ENCODE measurements at places on chromosomes 6 and 20.

- DNase-seq = no peak
Observed at GRCh38 chr20:4855097-4855496, 133.4 kb downstream of the PRND start.

- peak; percentile 71 for DNase-seq
Observed at GRCh38 chr20:3407040-3407770, at the start of gene DNAAF9. TSS of gene DNAAF9 (minus strand) at chr20:3407669. CDS start at chr20:3407557, 112 bp downstream.

GRCh38 chr20:9467995-9468394, 46.4 kb upstream of the LAMP5 start:
- DNase-seq = no peak

DNA sequence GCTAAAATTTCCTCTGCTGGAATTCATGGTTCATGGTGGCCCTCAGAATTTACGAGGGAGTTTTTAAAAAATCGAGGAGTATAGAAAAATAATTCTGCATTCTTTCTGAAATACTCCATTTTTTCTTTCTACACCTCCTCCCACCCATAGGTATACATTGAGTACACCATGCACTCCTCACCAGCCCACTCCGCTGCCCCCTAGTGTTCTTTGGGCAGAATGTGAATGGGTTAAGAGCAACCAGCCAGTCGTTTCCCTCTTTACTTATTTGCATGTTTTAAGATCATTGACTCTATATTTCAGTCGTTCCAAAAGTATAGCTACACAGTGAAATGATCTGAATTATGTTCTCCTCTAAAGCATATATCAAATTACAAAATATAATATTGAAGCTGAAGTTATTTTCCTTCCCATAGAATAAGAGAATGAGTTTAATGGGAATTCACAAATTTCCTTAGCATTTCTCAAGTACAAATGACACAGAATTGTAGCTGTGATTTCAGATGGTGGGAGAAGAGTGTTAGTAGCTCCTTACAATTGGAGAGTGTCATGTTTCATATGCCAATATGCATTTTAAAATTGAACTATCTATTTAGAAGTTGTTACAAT, 977.7 kb upstream of the SLC35B3 start:
- no peak for DNase-seq

DNA sequence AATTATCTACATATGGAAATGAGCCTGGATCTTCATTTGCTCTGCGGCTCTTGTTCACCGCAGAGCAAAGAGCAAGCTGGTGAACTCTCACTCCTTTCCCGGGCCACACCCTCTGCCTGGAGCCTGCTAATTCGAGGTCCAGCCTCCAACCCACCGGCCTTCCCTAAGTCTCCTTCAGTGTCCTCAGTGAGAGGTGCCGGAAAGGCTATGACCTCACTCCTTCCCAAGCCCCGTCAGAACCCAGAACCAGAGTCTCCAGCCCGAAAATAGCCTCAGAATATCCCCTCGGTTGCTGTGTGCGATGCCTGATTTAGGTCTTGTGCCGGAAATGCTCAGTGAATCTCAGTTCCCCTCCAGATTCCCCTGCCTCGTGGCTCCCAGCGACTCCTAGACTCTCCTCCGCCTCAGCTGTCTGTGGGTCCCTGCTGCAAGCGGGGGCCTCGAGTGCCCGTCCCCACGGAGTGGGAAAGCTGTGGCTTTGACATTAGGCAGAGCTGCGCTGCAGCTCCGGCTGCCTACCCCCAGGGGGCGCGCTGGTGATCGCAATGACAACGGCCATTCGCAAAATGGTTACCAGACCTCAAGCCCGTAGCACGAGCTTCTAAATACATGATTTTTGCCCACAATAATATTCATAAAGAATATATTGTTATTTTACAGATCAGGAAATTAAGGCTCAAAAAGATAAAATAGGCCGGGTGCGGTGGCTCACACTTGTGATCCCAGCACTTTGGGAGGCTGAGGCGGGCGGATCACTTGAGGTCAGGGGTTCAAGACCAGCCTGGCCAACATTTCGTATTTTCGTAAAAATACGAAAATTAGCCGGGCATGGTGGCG, 4.1 kb upstream of the BNIP5 start:
- peak; percentile 77 for DNase-seq

DNA sequence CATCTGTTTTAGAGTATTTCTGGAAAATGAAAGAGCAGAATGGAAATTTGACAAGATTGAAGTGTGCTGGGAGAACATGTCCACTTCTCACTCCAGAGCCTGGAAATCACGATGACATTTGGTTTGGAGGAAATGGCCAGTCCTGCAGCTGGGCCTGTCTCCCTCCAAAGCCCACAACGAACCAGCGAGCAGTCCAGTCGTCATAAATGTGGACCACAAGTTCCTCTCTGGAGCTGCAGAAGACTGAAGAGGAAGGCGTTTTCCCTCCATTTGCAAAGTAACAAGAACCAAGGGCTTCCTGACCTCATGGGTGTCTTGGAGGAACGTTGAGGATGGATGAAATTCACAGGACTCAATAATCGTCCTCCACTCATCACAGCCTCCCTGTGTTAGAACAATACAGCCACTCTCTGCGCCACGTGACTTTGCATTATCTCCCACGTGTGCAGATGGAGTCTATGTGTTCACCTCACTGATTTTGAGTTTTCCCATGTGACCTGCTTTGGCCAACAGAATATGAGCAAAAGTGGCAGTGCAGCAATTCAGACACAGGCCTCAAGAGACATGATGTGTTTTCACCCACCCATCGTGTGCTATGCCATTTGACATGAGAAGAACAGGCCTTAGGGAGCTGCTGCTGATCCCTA, 9.1 kb upstream of the SPATS1 start:
- no peak for DNase-seq

GRCh38 chr6:10884245-10884972, 2.4 kb upstream of the SYCP2L start:
- DNase-seq = no peak

DNA sequence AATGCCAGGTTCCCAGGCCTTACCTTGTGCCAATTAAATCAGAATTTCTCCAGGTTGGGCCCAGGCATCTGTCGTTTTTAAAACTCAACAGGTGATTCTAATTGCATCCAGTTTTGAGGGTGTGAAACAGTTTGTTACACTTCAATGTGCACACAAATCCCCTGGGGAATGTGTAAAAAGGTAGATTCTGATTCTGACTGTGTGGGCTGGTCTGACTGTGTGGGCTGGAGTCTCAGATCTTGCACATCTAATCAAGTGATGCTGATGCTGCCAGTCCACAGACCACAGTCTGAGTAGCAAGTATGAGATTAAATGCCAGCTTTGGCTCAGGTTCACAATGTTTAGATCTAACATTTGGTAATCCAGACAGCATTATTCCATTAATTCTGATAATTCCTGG, 12.5 kb upstream of the ETV7 start:
- no peak for DNase-seq

DNA sequence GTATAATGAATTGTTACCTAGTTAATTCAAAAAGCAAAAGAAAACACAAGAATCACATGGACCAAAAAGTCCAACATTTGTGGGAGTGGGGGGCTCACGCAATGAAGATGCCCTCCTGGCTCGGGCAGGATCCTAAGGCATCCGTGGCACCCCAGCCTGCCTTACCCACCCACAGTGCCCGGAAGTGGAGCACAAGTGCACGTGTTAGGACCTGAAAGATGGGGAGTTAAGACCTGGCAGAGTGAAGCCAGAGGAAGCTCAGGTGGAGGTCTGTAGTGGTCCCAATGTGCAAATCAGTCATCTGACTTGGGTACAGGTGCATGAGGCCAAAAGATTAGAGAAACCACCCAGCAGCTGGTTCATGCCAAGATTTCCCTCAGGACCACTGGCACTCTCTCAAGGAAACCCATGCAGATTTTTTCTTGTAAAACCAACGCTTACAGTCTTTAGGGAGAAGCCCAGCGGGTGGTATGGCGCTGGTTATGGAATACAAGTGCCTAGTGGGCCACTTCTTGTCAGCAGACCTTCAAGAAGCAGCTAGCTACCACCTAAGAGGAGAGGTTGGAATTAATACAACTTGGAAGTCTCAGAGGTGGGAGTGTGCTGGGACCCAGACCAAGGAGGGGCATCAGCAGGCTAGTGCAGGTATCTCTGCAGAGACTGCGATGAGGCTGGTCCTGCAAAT, 42.1 kb downstream of the BFSP1 start:
- DNase-seq = no peak

GRCh38 chr20:20009784-20010253, 7.3 kb upstream of the NAA20 start:
- no peak for DNase-seq

DNA sequence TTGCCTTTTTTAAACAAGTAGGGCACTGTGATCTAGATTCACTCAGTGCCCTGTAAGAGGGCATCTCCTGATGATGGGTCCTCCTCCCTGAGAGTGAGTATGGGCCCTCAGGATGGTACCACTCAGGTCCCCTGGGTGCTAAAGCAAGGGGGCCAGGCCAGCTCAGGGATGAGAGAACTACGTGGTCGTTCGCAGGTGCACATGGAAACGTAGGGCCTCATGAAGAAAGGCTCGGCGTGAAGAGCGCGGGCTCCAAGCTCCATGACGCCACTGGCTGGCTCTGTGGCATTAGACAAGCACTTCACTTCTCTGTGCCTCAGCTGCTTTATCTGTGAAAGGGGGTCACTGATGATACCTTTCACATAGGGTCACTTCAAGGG, 50.7 kb downstream of the SYNJ2 start:
- peak; percentile 14 for DNase-seq

- no peak for DNase-seq
Observed at GRCh38 chr6:73418081-73418741, 23.6 kb downstream of the DDX43 start.

DNA sequence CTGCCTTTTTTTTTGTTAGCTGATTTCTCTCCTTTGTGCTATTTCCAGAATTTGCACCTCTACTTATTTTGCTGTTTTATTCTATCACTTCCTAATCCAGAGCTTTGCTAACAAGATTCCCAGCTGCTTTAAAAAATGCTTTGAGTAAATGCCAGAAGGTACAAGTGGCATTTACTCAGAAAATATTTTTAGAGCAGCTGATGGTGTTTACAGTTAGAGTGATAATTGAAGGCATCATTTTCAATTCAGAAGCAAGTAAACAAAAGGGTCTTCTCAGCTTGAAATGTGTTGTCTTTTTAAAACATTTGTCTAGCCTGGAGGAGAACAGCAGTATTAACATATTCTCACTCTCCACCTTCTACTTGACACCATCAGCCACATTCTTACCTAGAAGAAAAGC, 99.9 kb downstream of the OTOR start:
- DNase-seq = no peak

GRCh38 chr6:166589786-166590574, 3.5 kb upstream of the RAMACL start:
- DNase-seq = no peak

DNA sequence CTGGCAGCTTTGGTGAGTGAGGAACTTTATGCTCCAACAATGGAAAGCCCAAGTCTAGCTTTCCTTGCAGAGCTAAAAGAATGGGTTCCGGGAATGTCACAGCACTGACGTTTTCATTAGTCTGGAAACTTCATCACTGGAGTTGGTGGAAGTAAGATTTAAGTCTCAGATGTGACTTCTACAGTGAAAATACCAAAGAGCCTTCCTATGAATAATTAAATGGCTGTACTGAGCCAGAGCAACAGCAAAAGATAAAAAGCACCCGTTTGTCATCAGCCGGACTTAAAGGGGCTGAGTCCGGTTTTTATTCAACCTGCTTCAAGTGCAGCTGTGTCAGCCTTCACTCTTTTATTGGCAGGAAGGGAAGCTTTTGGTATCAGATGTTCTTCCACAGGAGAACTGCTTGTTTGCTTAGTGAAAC, 46.5 kb upstream of the SHLD1 start:
- DNase-seq = no peak

GRCh38 chr6:6968357-6968730, 139.4 kb upstream of the RREB1 start:
- DNase-seq = no peak

DNA sequence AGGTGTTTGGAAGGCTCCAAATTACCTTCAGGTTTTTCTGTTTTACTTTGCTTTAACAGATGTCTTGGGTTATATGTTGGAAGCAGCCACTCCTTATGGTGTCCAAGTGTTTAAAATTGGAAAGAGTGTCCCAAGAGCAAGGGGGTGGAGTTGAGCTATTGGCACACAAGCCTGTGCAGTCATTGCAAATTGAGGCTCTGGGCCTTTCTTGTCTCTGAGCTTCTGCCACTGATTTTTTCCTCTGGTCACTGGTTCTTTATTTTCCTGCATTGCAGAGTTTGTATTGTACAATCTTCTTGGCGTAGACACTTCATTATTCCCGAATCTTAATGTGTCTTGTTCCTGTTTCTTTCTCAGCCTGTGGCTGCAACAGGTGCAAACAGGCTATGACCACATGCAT, 598.8 kb downstream of the RNF144B start:
- DNase-seq = no peak

- DNase-seq = no peak
Observed at GRCh38 chr20:56925082-56925830, 296.1 kb downstream of the TFAP2C start.

DNA sequence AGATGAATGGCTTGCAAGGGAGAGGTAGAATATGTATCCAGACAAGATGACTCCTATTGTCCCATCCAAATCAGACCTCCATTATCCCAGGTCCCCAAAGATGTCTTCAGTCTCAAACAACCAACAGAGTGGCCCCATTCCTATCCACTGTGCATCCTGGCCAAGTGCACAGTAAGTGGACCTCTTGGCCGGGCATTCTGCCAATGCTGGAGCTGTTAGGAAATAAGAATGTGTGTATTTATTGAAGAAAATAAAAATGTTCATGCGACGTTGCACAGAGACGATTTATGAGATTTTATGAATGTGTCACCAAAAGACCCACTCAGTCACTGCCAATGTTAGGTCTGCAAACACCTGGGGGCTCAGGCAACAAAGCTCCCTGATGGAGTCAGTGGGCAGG, 196.0 kb downstream of the MAFB start:
- DNase-seq = no peak

DNA sequence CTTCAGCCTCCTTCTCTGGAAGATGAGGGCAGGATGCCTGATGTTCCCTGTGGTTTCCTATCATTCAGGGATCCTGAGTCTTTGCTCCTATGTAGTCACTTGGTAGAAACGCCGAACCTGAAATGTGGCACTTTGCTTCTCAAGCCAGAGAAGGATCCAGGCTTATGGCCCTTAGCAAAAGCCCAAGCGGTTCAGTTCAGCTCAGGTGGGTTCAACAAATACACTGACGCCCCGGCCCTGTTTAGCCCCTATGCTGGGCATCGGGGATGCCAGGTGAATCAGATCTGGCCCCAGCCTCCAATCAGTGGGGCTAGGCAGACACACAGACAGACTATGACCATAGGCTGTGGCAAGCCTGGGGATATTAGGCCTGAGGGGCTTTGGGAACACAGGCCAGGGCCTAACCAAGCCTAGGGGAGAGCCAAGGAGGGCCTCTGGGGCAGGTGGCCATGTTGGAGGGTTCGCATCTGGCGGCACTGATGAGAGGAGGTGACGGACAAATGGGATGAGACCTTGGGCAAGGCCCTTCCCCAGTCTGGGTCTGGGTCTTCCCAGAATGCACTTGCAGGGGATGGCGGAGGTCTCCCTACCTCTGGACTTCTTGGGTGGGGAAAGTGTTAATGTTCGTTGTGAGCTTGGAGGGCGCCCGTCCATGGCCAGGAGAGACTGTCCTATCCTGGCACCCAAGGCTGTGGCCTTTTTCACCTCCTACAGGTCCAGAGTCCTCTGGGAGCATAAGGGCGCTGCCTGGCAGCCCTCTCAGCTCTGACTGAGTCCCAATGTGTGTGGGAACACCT, 17.6 kb upstream of the SRC start:
- DNase-seq = no peak

Data from activated T-cell treated with anti-CD3 and anti-CD28 coated beads, Interleukin-2, amount 50 U/mL, for 1 hour (primary cell).